Panc1 (cell line): ENCODE measurements at places on chromosomes 4 and X. TPM values are rescaled to one million over a fixed set of nuclear protein-coding genes. Genes with fewer than 3 reads are reported as not detected.

- DNase-seq, result no peak
- no peaks in the 10 kb centered on the region for H3K36me3 ChIP-seq
- no peaks in the 10 kb centered on the region for H3K4me1 ChIP-seq
- no peaks in the 10 kb centered on the region for H3K27me3 ChIP-seq
- no peak within 1 kb of the TSS for H3K27ac ChIP-seq
- H3K4me3 ChIP-seq, result no peak within 1 kb of the TSS
Observed at GRCh38 chrX:37779857-37780256, at the start of gene CYBB. Gene CYBB, plus strand, starts transcription at chrX:37780059. Its CDS starts 19 bp downstream, at chrX:37780078.

GRCh38 chr4:88738180-88738579, 40.6 kb upstream of the NAP1L5 start:
- no peak overlapping the region for H3K27ac ChIP-seq
- H3K36me3 ChIP-seq, result no peaks in the 10 kb centered on the region
- H3K27me3 ChIP-seq, result no peaks in the 10 kb centered on the region
- no peak overlapping the region for H3K4me3 ChIP-seq
- no peak for DNase-seq

The RP2 gene
- total RNA-seq, result 17.3 TPM

- no peaks in the 10 kb centered on the region for H3K27me3 ChIP-seq
- H3K4me1 ChIP-seq, result no peaks in the 10 kb centered on the region
- H3K4me3 ChIP-seq, result no peak overlapping the region
- no peak overlapping the region for H3K27ac ChIP-seq
- DNase-seq, result no peak
Observed at GRCh38 chr4:113524505-113525186, 236.9 kb downstream of the CAMK2D start.

DNA sequence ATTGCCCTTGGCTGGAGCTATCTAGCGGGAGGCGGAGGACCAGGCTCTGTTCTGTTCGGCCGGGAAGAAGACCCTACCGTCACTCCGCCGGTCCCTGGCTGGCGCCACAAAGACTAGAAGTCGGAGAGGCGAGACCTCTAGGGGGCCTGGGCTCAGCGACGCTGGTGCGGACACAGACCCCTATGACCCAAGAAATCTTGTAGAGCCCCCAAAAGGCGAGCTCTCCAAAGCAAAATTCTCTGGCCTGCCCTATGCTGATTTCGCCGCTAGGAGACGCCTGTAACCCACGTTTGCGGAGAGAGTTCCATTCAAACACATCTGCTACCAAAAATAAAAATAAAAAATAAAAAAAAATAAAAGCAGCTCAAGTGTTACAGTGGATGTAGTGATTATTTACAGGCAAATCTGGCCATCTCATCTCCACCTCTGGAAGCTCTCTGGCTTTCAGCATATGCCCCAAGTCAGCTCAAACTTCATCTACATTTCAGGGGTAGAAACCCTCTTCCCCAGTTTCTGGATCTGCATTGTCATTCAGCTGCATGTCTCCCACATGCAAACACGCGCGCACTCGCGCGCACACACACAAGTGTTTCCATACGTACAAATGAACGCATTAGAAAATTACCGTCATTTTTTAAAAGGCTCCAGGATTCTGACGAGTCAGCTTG, 2.4 kb upstream of the PCDH10 start:
- H3K36me3 ChIP-seq, result no peaks in the 10 kb centered on the region
- H3K4me1 ChIP-seq, result 0 out of 2 replicates have a peak, but pooled peaks cover 2% of the 10 kb centered on the region
- peak overlapping the region; percentile 40 for H3K4me3 ChIP-seq
- H3K27me3 ChIP-seq, result no peaks in the 10 kb centered on the region
- DNase-seq, result peak; percentile 47

DNA sequence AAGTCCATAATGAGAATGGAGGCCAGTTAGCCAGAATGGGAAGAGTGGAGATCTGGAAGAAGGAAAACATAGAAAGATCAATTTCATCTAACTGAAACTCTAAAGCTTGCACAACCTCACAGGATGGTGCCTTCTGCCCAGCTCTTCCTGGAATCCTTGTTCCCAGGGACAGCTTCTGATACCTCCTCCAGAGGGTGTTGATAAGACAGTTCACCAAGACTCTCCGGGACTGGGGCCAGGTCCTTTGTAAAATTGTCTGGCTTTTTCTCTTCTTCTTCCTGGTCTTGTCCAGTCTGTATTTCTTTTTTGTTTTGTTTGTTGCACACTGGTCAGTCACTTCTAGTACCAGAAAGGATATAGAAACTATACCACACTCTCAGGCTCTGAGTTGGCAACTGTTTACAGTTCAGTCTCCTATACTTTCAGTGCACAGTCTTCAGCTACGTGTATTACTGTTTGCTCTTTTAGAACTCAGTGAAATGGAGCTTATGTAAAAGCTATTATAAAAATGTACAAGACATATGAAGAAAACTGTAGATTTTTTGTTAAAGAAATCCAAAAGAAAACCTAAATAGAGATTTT, 142.8 kb upstream of the RPL34 start:
- DNase-seq, result no peak
- H3K4me3 ChIP-seq, result no peak overlapping the region
- no peak overlapping the region for H3K27ac ChIP-seq

GRCh38 chrX:26146024-26146423, 7.9 kb downstream of the MAGEB18 start:
- no peaks in the 10 kb centered on the region for H3K4me1 ChIP-seq
- no peak overlapping the region for H3K4me3 ChIP-seq
- H3K36me3 ChIP-seq, result no peaks in the 10 kb centered on the region
- DNase-seq, result no peak
- H3K27me3 ChIP-seq, result no peaks in the 10 kb centered on the region

DNA sequence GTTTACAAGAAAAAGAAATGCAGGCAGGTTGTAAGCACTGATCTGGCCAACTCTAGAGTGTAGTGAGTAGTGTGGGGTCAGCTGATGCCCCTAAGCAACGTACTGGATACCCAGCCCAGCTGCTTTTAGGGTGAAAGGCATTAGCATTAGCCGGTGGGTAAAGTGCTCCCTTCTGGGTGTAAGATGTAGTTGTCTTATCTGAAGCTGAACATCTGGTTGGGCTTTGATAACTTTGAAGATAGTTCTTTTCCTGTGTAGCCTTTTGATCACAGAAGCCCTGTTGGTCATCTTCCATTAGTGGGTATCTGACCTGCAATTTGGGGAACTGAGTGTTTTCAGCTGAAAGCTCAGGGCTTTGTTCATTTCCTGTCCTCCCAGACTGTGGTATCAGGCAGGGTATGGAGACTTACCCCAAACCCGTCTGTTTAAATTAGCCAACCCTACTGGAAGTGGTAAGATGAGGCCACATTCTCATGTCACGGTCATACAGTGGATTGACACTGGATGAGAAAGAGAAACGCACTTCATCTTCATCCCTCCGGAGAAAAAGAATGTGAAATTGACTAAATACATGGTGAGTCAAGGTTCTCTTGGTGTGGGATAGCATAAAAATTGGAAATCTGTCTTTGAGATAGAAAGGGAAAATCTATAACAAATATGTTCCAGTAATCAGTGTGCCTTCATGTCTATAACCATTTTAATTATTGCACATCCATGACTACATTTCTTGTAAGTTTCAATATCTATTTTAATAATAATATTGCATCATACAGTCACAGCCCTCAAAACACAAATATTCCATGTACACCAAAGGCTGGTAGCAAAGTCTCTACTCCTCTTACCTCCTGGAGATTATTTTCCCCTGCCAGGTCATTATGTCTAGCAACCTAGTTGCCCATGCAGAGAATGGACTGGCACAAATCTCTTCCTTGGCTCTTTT, 8.7 kb downstream of the RHOH start:
- no peak overlapping the region for H3K4me3 ChIP-seq
- H3K27me3 ChIP-seq, result no peaks in the 10 kb centered on the region

The FGFBP2 gene
- total RNA-seq, result 0.33 TPM

The AKAP4 gene
- not detected for total RNA-seq

GRCh38 chrX:14529290-14529989, at the start of gene GLRA2:
Gene GLRA2, plus strand, starts transcription at chrX:14529536. Its CDS starts 522 bp downstream, at chrX:14530058.
- no peaks in the 10 kb centered on the region for H3K27me3 ChIP-seq
- no peaks in the 10 kb centered on the region for H3K36me3 ChIP-seq
- H3K4me1 ChIP-seq, result no peaks in the 10 kb centered on the region
- H3K4me3 ChIP-seq, result no peak within 1 kb of the TSS

GRCh38 chr4:159035570-159035969, 67.3 kb upstream of the RAPGEF2 start:
- DNase-seq, result no peak
- H3K4me1 ChIP-seq, result no peaks in the 10 kb centered on the region
- H3K36me3 ChIP-seq, result no peaks in the 10 kb centered on the region
- no peak overlapping the region for H3K4me3 ChIP-seq
- no peak overlapping the region for H3K27ac ChIP-seq

DNA sequence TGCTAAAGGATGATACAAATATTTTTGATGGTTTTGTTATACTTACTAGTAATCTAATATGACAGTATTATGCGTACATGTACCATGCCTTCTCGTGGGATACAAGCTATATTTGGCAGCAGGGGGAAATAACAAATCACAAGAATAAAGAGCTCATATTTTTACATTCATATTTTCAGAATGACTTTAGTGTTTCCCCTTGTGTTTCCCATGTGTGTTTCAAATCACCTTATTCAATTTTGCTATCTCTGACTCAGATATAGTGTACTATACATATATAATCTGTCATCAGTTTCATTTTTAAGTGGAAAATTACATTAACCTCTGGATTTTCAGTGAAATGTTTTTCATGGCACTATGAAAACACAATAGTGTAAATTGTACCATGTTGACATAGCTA, 146.8 kb downstream of the RPA4 start:
- H3K36me3 ChIP-seq, result no peaks in the 10 kb centered on the region
- no peak overlapping the region for H3K4me3 ChIP-seq
- no peak for DNase-seq
- H3K27ac ChIP-seq, result no peak overlapping the region
- H3K4me1 ChIP-seq, result no peaks in the 10 kb centered on the region

- DNase-seq, result no peak
- H3K36me3 ChIP-seq, result no peaks in the 10 kb centered on the region
- no peaks in the 10 kb centered on the region for H3K4me1 ChIP-seq
- H3K27me3 ChIP-seq, result no peaks in the 10 kb centered on the region
- no peak overlapping the region for H3K4me3 ChIP-seq
Observed at GRCh38 chrX:23436875-23437274, 102.2 kb downstream of the PTCHD1 start.

DNA sequence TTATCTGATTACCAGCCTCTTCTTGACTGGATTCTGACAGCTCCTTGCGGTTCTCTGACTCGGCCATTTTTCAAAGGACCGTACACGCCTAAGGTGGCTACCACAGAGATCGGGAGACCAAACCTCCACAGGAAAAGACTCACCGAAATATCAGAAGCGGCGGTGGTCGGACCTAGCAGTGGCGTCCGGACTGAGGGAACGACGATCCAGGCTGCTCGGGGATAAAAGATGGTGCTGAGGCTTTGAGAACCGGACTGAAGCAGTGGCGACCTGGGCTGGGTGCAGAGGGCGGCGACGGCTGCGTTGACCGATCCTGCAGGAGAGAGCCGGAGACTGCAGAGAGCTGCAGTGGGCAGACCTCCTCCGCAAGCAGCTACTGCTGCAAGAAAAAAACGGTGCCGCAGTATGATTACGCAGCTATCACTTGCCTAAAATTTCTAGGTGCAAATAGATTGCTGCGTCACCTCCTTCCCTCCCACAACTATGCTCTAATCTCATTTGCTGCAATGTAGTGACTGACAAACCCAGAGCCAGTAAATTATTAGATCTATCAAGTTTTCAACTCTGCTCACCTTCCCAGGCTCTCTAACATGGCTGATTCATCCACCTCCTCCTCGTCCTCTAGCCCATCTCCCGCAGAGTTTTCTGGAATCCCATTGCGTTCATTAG, at the start of gene NAP1L2:
TSS of gene NAP1L2 (minus strand) at position 426 of the 669 bp plus-strand sequence. CDS start at position 67, 359 bp downstream.
- H3K36me3 ChIP-seq, result no peaks in the 10 kb centered on the region
- H3K4me3 ChIP-seq, result peak within 1 kb of the TSS; percentile 71
- H3K27me3 ChIP-seq, result peaks cover 2% of the 10 kb centered on the region
- DNase-seq, result no peak
- H3K4me1 ChIP-seq, result 0 out of 2 replicates have a peak, but pooled peaks cover 3% of the 10 kb centered on the region
- no peak within 1 kb of the TSS for H3K27ac ChIP-seq

DNA sequence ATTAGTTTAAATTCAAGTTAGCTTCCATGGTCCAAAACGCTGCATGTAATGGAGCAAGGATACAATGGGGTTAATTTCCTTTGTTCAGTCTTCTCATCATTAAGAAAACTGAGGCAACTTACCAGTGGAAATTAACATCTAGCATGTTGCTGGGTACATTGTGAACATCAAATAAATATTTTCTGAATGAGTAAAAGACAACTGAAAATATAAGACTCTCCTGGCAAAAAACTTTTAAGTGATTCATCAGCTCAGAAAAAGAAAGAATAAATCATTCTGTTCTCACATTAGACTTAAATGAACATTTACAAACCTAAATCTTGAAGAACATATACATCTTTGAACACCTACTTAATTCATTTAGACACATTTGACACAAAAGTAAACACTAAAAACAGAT, 138.4 kb upstream of the ETNPPL start:
- no peaks in the 10 kb centered on the region for H3K4me1 ChIP-seq
- no peaks in the 10 kb centered on the region for H3K27me3 ChIP-seq
- H3K27ac ChIP-seq, result no peak overlapping the region
- DNase-seq, result no peak

DNA sequence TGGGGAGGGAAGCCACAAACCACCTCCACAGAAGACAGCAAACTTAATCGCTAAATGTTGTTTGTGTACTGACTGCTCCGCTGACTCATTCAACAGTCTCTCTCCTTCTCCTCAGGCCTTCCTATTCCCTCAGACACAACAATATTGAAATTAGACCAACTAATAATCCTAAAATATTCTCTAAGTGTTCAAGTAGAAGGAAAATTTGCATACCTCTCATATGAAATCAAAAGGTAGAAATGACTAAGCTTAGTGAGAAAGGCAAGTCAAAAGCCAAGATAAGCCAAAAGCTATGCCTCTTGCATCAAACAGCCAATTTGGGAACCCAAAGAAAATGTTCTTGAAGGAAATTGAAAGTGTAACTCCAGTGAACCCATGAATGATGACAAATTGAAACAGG, 75.7 kb upstream of the ARHGAP24 start:
- H3K36me3 ChIP-seq, result no peaks in the 10 kb centered on the region
- no peak overlapping the region for H3K27ac ChIP-seq

DNA sequence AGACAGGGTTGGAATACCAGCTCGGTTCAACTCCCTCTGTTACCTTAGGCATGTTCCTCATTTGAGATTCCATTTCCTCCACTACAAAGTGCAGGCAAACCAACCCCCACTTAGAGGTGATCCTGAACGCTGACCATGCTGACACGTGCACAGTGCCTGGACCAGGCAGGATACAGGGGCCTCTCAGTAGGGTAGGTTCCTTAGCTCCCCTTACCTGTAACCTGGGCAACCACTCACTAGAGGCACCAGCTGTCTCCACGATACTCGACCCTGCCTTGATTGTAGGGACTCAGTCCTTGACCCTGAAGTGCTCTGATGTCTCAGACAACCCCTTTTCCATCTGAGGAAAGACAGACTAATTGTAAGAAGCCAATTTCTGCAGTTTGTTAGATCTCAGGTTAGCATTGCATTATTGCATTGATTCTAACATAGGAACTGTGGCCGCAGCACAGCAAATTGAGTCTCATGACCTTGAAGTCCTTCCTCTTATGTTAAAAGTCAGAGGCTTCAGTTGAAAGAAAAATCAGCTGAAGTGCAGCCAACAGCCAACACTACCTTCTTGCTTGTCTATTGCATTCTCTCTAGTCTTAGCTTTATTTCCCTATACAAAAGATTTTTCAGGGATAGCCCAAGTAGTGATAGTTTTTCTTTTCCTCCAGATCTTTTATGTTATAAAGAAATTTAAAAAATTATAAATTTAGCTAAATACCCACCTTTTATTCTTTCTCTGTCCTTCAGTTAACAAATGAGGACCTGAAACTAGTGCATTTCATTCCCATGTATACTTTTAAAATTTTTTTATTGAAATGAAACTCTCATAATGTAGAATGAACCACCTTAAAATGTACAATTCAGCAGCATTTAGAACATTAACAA, 11.2 kb upstream of the C1QTNF7 start:
- H3K27me3 ChIP-seq, result no peaks in the 10 kb centered on the region
- no peaks in the 10 kb centered on the region for H3K4me1 ChIP-seq
- DNase-seq, result no peak
- no peak overlapping the region for H3K4me3 ChIP-seq
